ENCODE measurements at places on chromosomes 5 and 9. TPM values are rescaled to one million over a fixed set of nuclear protein-coding genes. Genes with fewer than 3 reads are reported as not detected.

The EMB gene
- total RNA-seq: 70.5 TPM

The GNG10 gene
- 22.0 TPM for total RNA-seq

- no peak for DNase-seq
These were observed 5.8 kb downstream of the UNC5A start for GRCh38 chr5:176816043-176816745.

The SH3GLB2 gene
- total RNA-seq: 57.8 TPM

The GZMA gene
- 1,702 TPM for total RNA-seq

DNA sequence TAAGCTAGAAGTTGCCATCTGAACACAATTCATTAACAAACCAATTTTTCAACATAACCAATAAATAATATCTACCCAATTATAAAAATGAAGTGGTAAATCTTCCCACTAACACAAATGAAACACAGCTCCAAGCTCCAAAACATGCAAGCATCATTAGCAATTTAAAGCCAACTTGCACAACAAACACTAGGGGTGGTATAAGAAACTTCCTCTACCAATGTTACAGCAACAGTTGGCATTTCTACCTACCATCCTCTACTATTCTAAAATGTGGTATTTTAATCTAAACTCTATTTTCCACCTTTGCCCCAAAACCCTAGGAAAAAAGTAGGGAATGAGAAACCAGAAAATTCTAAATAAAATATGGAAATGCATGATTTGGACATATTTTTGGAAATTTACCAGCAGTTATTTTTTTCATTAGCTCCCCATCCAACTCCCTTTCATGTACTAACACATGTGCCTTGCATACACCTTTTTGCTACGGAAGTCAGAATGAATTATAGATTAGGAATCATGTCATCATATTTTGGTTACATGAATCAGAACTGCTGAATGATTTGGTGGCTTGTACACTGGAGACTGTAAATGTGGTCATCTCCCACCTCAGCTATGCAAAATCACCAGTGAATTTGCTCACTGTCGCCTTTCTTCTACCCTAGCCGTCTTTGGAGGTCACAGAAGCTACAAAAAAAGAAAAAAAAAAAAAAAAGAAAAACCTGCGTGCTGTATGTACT lies 4.1 kb downstream of the NR6A1 start:
- no peak for DNase-seq

The PPP6C gene
- total RNA-seq: 50.5 TPM

GRCh38 chr5:141095263-141095641 lies 837 bp downstream of the PCDHB2 start:
- no peak for DNase-seq

The DNM1 gene
- total RNA-seq: 1.1 TPM
